ENCODE measurements at places on chromosomes 6 and 20. TPM values are rescaled to one million over a fixed set of nuclear protein-coding genes. Genes with fewer than 3 reads are reported as not detected.

NEU1 gene
- 20.8 TPM for total RNA-seq

ANGPT4 gene
- 0.10 TPM for total RNA-seq

ECHDC1 gene
- 31.4 TPM for total RNA-seq

OGFR gene
- total RNA-seq: 52.1 TPM

TMEM244 gene
- not detected for total RNA-seq
